Endothelial cell of umbilical vein (primary cell): ENCODE measurements at places on chromosomes 16 and 17. TPM values are rescaled to one million over a fixed set of nuclear protein-coding genes. Genes with fewer than 3 reads are reported as not detected.

The SPG7 gene
- 139 and 146 TPM in 2 replicates for total RNA-seq

The SLFN14 gene
- not detected in 2 replicates for total RNA-seq

The TP53TG3F gene
- not detected in 2 replicates for total RNA-seq

The UNC13D gene
- 7.1 and 14.9 TPM in 2 replicates for total RNA-seq

The ZACN gene
- total RNA-seq: not detected in 2 replicates

The CCDC78 gene
- 0.53 and 1.3 TPM in 2 replicates for total RNA-seq

The PLA2G10 gene
- not detected in 2 replicates for total RNA-seq

The CACNG3 gene
- not detected in 2 replicates for total RNA-seq

The RPUSD1 gene
- 42.3 and 46.2 TPM in 2 replicates for total RNA-seq

The ADAD2 gene
- total RNA-seq: not detected in 2 replicates

The OGFOD1 gene
- 52.3 and 54.8 TPM in 2 replicates for total RNA-seq

The ALOX15B gene
- total RNA-seq: not detected in 2 replicates

The GRIN2C gene
- total RNA-seq: 0.09 and 0.60 TPM in 2 replicates

The CPNE7 gene
- total RNA-seq: 1.5 and 2.0 TPM in 2 replicates

The GDPD3 gene
- total RNA-seq: 17.9 and 18.6 TPM in 2 replicates
